Omental fat pad (tissue), 4 donors: ENCODE measurements at places on chromosomes 6 and 20.

- no peak for DNase-seq
Observed at GRCh38 chr6:158110986-158111385, 57.1 kb downstream of the SERAC1 start.

DNA sequence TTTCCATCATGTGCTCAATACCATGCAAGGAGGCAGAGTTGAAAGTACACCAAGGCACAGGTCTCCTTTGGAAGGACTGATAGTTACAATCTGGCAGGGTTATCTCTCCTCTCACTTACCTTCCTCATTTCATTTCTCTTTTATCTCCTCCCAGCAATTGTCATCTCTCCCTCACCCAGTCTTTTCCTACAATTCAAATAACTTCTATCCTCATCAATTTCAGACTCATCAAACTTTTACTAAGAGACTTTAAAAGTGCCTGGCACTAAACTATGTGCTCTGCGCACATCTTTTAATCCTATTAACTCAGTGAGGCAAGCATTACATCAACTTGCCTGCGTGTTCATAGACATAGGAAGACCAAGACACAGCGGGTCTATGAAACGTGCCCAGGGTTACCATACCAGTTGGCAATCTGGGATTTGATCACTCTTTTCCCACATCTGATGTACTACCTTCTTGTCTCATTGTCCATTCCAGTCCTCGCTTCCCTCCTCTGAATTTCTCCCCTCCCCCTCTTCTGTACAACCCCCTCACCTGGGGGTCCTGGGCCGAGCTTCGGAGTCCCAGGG lies 1.2 kb downstream of the VARS1 start:
- no peak for DNase-seq

GRCh38 chr20:62788607-62789006 lies 7.7 kb upstream of the MRGBP start:
- no peak for DNase-seq

- no peak for DNase-seq
Observed at GRCh38 chr6:157054531-157054979, 268.8 kb downstream of the TMEM242 start.

DNA sequence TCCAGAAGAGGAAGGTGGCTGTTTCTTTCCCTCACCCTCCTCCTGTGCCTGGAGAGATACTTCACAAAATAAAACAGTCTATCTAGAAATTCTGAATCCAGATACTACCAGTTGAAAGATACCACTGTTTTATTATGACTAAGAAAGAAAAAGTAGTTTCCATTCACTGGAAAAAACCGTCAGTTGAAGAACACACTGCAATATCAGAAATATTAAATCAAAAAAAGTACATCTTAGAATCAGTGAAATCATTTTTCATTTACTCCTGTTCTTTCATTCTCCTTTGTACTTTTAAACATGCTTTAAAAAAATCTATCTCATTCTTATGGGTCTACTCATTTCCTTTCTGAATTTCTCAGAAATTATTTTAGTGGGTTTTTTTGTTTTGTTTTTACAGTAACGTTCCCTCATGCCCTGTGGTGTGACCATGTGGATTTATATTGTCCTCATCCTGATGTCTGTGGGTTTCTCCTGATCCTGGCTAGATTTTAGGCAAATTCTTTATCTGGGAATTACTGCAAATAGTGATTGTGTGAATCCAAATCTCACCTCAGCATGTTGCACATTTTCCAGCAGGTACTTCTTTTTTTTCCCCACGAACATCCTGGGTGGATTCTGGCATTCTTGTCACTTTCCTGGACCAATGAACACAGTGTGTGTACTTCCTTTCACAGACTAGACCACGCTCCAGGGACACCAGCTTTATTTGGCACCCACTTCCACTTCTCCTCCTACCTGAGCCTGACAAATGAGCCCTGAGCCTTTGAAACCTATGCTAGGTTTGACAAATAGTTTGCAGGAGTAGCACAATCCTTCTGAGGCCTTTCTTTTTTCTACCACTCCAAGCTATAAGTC lies 114.0 kb upstream of the LAMP5 start:
- no peak for DNase-seq

GRCh38 chr6:5325173-5325572 lies 63.9 kb downstream of the FARS2 start:
- DNase-seq = no peak

GRCh38 chr6:13097454-13097853 lies 230.9 kb downstream of the TBC1D7 start:
- DNase-seq = no peak

- no peak for DNase-seq
Observed at GRCh38 chr6:47464052-47464451, 13.5 kb upstream of the CD2AP start.

DNA sequence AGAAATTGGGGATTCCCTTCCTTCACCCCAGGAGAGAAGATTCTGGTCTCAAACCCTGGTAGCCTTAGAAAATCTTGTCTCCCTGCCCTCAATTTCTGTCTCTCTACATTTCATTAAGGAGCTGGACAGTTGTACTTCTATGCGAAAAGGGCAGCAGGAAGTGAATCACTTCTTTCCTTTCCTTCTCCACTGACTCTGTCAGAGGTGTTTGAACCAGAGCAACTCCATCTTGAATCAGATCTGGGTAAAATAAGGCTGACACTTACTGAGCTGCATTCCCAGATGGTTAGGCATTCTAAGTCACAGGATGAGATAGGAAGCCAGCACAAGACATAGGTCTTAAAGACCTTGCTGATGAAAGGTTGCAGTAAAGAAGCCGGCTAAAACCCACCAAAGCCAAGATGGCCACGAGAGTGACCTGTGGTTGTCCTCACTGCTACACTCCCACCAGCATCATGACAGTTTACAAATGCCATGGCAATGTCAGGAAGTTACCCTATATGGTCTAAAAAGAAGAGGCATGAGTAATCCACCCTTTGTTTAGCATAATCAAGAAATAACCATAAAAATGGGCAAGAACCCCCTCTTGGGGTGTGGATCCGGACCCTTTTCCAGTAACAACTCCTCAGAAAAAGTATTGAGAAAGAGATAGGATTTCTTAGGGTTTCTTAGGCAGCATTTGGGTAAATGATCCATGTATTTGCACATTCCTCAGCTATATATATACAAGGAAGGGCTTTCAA lies 95.8 kb upstream of the PLCB4 start:
- no peak for DNase-seq

- no peak for DNase-seq
Observed at GRCh38 chr20:55592866-55593265, 412.5 kb downstream of the CBLN4 start.

- DNase-seq = no peak
Observed at GRCh38 chr6:19839237-19839546, 2.0 kb downstream of the ID4 start.
